ENCODE measurements at places on chromosomes 4 and X.

GRCh38 chrX:135408794-135409193, 12.9 kb upstream of the SMIM10L2A start:
- DNase-seq, result no peak

DNA sequence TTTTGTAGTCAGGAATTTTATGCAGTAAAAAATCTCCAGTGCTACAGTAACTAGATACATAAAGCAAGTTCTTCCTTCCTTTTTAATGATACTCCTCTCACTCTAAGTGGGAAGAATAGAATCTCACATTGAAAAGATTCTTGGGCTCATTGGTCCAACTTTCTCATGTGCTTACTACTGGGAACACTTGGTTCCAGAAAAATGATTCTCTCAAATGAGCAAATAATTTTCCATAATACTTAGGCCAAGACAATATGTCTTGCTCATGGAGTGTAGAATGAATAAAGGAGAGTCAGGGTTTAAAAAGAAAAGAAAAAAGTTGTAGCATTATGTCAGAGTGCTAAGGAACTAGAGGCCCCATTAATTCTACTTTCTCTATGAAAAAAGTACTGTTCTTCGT, 197.8 kb downstream of the RASL11B start:
- DNase-seq, result no peak

DNA sequence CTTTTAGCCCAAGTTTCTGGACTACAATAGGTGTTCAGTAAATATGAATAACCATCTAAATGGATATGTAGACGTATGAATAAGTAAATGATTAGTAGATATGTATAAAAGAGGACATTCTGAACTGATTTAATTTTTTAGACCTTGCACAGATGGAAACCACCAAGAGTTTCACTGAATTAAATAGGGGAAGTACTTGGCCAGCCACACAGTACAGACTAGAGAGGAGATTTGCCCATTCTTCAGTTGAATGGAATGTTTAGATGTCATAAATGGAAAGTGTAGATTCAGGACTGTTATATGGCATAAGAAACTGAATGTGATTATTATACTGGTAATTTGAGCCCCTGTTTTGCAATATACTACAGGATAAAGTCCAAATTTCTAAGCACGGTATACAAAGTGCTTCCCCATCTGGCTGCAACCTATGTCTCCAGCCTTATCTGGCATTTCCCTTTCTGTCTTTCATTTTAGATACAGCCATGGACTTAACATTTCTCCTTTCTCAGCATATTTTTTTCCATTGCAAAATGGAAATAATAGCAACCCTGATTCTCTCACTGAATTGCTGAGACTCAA, 137.8 kb upstream of the HS3ST1 start:
- DNase-seq, result no peak

- no peak for DNase-seq
These were observed 121.2 kb upstream of the TET2 start for GRCh38 chr4:105025263-105026017.

- no peak for DNase-seq
These were observed 115.6 kb downstream of the SMIM20 start for GRCh38 chr4:26029568-26030131.

- no peak for DNase-seq
These were observed 43.4 kb downstream of the TEC start for GRCh38 chr4:48226199-48226598.

DNA sequence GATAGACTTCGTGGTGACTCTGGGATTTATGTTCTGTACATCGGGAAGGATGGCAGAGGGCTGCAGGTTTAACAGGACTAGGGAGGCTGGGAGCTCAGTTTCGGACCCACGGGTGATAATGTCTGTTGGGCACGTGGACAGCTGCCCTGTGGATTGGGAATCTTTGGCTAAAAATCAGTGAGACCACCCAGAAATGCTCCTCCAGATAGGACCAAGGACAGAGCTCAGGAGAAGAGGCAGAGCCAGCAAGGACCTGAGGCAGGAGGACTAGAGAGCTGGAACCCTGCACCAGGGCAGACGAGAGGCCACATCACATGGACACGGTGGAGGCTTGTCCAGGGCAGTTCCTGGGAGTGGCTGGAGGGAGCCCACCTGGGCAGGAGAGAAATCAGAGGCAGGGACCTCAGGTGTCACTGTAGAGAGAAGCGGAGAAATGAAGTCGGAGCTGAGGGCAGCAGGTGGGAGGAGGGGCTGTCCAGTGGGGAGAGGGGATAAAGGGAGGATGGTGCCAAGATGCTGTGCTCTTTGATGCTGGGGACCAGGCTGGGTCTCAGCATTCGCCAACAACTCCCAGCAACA, 79.2 kb downstream of the CPZ start:
- no peak for DNase-seq

DNA sequence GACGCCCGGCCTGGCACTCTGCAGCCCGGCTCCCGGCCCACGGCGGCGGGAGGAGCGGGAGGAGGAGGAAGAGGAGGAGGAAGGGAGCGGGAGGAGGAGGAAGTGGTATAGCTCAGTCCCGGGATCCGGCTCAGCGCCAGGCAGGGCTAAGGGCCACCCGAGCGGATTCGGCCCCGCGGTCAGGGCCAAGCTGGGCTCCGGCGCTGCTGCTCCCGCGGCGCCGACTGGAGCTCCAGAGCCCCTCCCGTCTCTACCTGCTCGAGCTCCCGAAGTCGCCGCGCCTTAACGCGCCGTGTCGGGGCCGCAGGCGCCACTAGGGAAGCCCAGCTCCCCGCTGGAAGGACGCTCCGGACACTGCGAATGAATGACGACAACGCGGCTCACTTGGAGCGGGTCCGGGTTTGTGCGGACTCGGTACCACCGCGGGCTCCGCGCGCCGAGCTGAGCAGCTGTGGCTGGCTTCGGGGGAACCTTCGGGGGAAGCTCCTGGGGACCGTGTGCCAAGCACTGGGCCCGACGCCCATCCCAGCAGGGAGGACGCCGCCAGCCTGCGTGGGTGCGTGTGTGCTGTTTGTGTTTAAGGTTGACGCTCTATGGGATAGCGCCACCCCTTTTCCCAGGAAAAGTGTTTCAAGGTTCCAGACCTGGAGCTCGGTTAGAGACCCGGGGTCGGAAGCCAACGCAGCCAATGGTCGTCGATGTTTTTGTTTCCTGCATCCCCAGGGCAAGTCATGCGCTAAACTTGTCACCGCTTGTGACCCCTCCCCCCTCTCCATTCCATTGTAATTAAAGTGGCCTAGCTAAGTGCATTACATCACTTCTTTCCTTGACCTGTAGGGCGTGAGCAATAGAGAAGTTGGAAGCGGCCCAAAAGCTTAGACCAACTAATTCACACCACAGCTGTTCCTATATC, at the start of gene TBC1D9:
TBC1D9 (minus strand) TSS at position 67 of the 913 bp plus-strand sequence. CDS start 340 bp downstream, outside the sequence.
- DNase-seq, result no peak

Data from stimulated activated CD8-positive, alpha-beta memory T cell treated with anti-CD3 and anti-CD28 coated beads, Interleukin-7, amount 100 ng/mL, for 24 hours (primary cell).